NCI-H1930 (cell line): ENCODE measurements at places on chromosomes 16 and 17.
A peak's percentile ranks its signal among the peaks of the same experiment; 100 is the strongest.

DNA sequence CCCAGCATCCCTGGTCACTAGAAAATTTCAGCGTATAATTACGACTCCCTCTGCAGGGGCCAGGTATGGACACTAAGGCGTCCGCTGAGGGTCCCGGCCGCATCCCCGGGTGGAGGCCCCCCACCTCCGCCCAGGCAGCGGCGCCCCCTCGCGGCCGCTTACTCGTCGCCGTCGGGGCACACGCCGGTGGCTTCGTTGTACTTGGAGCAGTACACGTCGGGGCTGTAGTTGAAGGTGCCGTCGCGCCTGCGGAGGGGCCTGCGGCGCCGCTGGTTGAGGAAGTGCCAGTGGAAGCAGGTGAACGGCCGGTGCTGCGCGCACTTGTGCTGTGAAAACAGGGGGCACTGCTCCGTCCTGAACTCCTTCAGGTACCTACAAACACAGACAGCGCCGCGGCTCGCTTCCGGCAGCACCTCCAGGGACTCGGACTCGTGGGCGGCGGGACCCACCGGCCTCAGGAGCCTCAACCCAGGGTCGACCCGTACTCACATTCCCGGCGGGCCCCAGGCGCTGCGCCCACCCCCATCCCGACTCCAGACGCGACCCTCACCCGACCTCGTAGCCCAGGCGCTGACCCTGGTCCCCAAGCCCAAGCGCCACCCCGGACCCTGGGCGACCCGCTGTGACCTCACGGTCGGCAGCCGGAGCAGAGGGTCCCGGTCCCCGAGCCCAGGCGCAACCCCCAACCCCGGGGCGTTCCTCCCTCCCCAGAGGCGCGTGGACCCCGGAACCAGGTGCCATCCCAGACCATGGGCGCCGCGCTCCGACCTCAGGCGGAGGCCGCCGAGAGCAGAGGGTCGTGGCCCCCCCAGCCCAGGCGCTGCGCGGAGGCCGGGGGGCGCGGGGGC lies 596 bp downstream of the UNKL start:
- peak; percentile 48 for DNase-seq

DNA sequence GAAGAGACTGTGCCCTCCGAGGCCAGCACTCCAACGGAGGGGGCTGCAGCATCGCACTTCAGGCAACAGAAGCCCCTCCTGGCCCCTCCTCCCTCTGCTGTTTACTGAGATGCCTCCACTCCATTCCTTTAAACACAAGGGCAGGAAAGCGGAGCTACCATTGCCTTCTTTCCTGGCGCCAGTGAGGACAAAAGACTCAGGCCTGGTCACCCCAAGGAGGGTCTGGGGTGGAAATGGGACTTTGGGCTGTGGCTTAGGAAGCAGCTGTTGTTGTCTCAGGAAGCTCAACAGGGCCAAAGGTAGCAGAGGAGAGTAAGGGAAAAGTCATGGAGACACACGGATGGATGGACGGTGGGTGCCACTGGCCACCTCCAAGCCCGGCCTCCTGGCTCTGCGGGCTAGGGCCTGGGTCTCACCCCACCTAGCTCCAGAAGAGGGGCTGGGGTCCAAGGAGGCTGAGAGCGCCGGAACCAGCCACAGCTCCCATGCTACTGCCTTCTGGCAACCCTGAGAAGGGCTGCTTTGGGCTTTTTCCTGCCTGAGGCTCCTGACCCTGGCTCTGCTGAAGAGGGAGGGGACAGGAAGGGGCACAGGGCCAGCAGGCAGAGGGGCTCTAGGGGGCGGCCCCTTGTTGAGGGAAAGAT lies 11.1 kb downstream of the CD300LG start:
- DNase-seq, result no peak

DNA sequence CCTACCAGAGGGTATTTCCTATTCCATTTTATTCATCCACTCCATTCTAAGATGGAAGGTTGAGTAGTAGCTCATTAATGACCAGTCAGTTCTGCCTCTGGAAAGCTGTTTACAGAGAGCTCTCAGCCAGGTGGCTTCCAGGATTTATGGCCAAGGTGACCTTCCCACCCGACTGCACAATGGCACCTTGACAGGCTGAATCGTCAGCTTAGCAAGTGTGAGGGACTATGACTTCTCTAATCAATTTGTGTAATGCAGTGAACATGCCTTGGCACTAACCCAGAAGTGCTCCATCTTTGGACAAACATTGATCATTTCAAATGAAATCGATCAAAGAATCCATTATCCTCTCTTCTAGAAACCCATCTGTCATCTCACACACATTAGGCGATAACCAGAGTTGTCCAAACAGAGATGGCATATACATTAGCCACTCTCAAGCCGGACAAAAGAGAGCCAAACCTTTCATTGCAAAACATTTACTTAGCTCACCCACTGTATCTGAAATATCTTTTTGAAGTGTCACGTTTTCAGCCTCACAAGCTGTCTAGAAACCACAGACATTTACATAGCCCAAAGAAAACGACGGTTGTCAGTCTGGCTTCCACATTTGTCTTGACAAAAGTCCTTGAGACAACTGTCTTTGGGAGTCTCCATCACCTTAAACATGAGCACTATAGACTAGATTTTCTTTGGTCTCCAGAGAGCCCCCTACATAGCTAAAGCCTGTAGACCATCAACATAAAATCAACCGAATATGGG lies 35.6 kb downstream of the CLEC3A start:
- DNase-seq, result no peak

- no peak for DNase-seq
These were observed 2.6 kb downstream of the GID4 start for GRCh38 chr17:18041776-18042175.

DNA sequence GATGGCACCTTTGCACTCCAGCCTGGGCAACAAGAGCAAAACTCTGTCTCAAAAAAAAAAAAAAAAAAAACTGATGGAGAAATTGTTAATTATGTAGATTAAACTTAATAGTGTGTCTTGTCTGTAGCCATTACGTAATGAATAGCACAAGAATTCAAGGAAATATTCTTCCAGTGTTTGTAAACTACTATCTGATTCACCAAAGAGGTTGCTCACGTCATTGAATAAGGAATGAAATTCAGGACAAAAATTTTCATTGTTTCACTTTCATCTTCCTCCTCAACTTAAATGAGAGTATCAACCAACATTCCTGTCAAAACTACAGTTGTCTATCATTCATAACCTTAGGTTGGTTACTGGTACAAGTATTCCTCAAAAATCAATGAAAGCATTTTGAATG lies 30.7 kb upstream of the MYO18A start:
- DNase-seq, result no peak

DNA sequence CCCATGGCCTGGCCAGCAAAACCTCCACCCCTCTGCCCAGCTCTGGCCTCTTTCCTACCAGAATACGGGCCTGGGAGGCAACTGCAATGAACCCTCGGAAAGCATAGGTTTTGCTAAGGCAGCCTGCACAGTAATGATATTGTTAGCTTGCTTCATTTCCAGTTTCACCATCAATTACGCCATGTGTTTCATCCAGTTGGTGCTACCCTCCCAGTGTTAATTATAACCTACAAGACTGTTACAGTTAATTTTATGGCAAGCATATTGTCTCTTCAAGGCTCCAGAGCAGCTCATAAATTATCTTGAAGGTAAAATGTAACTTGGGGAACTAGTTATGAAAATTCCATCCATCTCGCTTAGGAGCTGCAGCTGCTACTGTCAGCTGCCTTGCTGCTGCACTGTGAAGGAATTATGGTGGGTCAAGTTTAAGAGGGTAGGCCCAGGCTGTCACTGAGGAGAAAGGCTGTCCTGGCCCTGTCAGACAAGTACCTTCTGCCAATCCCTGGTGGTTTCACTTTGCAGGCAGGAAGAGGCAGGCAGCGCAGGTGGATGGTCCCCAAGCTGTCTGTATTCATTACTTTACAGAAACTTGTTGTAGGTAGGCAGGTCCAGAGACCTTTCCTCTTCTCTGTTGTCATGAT lies 242.9 kb downstream of the FTO start:
- no peak for DNase-seq

DNA sequence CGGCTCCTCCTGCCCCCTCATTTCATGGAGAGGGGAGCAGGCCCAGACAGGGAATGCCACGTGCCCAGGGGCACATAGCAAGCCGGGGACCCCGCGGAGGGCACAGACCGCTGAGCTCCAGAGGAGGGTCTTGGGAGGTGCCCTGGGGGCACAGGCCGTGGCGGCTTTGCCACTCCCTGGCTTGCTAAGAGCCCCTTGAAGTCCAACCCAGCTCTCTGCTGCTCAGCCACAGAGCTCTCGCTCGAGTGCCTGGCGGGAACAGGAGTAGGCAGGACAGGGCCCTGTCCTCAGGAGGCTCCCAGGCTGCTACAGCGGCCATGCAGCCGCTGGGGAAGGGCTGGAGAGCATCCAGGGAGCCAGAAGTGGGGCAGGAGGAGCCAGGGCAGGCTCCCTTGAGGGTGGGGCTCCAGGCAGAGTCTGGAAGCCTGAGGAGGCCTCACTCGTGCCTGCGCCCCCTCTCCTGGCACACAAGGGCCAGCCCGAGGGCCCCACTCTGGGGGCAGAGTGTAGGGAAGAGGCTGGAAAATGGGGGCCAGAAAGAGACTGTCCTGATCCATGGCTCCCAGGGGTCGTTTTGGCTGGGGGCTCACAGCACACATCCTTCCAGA lies 4.4 kb upstream of the RAB26 start:
- DNase-seq, result no peak

DNA sequence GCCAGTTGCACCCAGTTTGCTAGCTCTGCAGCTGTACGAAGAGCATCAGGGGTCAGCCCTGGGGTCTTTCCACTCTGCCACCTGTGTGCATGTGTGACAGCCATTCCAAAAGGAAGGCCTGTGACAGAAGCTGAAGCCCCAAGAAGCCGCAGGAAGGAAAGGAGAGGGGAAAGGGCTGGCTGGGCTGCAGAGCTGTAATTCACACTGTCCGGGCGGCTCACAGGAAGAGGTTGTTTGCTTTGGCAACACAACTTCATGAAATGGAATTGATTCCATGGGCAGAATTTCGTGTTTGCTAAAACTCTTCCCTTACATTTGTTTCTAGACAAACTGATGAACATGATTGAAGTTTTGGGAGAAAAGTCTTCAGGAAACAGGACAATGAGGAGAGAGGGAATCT lies 14.8 kb downstream of the TMEM204 start:
- no peak for DNase-seq

GRCh38 chr16:82979406-82980111 lies 352.8 kb downstream of the CDH13 start:
- DNase-seq, result no peak

- no peak for DNase-seq
These were observed 12.1 kb downstream of the TEKT5 start for GRCh38 chr16:10682604-10683003.

- no peak for DNase-seq
These were observed 35.0 kb downstream of the GPT2 start for GRCh38 chr16:46918905-46919792.

- no peak for DNase-seq
These were observed 245 bp upstream of the RNF227 start for GRCh38 chr17:7916385-7916682.
